ENCODE measurements at places on chromosomes 1 and 21. TPM values are rescaled to one million over a fixed set of nuclear protein-coding genes. Genes with fewer than 3 reads are reported as not detected.

DNA sequence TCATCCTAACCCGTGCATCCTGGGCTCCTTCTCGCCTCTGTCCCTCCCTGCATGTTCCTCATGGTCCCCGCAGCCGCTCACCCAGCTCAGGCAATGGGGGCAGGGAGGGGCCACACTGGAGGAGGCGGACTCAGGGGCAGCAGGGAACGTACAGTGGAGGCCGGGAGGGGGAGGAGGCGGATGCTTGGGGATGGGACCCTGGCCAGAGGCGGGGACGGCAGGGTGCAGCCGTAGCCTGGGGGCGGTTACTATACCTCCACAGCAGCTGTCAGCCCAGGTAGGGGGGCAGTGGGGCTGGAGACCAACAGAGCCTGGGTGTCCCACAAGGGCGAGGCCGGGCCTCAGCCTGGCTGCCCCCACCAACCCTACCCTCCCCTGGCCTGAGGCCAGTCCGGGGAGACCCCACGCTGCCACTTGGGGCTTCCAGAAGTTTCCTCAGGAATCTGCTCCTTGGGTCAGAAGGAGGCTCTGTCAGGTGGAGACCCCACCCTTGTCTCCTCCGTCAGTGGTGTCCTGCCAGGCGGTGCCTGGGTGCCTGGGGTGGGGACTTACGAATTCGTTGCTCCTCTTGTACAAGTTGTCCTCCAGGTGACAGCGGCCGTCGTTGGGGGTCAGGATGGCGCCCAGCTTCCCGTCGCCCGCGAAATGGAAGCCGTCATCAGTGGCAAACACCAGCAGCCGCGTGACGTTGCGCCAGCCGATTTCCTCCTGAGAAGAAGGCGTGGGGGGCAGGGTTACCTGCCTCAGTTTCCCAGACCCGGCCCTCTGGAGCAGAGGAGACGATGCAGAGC lies 20.7 kb downstream of the ITGB2 start:
- no peak for DNase-seq

DNA sequence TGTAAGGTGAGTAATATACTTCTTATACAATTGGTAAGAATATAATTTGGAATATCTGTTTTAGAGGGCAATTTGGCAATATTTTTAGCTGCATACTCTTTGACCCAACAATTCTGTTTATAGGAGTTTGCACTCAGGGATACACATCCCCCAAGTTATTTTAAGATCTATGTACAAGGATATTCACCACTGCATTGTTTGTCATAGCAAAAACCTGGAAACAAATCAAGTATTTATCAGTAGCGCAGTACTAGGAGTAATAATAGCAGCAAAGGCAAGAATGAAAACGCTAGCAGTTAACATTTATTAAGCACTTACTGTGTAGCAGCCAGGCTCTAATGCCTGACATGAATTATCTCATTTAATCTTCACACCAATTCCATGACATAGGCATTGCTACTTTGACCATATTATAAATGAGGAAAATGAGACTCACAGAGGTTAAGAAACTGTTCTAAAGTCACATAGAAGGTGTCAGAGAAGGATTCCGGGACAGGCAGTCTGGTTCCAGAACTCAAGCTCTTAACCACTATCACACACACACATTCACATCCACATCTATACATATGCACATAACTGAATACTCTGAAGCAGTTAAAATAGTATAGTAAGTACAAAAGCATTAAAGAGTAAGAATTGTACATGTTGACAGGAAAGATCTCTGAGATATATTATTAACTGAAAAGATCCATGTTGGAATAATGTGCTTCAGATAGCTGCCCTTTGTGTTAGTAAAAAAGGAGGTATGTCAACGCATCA lies 30.6 kb downstream of the PHC2 start:
- no peak for DNase-seq

The VCAM1 gene
- 2.9 TPM for total RNA-seq

DNA sequence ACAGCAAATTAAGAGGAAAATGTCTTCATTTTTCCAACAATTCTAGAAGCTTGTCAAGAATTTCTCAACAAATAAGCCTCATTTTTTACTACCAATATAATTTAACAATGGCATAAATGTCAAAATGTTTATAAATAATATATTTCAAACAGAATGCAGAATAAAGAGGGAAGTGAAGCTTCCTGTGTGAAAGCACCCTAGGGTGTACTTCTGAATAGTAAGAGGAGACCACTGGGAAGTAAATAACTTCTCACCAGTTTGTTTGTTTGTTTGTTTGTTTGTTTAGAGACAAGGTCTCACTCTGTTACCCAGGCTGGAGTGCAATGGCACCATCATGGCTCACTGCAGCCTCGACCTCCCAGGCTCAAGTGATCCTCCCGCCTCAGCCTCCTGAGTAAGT lies 244.3 kb downstream of the SLC45A1 start:
- DNase-seq, result no peak

The PSRC1 gene
- 40.0 TPM for total RNA-seq

DNA sequence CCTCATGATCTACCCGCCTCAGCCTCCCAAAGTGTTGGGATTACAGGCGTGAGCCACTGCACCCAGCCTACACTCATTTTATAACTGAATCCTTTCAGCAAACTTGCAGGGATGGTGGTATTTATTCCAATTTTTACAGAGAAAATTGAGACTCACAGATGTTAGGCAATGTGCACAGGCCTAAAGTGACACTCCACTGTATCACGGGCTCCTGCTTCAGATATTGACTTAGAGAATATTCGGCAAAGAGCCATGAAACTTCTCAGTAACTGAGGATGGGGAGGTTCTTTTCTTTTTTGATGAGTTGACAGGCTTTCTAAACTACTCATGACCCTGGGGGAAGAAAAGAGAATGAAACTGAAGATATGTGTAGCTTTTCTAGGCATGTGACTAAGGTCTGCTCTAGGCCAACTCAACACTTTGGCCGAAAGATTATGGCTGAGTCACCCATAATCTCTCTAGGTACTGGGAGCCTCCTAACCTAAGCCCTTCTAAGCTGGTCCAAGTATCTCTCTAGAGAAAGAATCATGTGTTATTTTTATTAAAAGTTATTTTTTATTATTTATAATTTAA lies 19.9 kb upstream of the PTCH2 start:
- no peak for DNase-seq

The RAB25 gene
- total RNA-seq, result 33.5 TPM

DNA sequence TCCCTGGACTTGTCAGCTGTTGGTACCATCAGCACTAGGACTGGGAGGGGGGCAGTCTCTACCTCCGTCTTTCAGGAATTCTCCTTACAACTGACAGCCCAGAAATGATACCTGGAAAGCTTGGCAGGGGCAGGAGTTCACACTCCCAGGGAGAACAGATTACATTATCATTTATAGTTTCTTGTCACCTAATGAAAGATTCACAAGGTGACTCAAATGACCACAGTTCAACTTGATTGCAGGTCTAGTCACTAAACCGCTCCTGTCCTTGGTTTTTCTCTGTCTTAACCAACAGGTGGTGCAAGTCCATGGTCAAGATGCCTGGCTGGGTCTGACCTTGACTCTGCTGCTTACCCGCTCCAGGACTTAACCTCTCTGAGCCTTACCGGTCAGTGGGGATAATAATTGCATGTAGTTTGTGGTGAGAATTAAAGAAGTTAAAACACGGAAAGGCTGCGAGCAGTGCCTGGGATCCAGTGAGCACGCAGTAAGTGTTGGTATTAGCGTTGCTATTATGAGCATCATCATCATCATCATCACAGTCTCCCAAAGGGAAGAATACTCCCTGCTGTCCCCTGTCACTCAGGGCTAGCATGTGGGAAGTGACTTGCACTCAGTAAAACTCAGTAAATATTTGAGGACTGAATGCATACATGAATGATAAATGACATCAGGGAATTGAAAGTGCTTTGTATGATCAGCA lies 125.3 kb upstream of the CD34 start:
- no peak for DNase-seq

The NBPF10 gene
- total RNA-seq, result 4.1 TPM

GRCh38 chr1:162175379-162176081 lies 106.0 kb downstream of the NOS1AP start:
- DNase-seq, result no peak

The AMY1A gene
- not detected for total RNA-seq

- DNase-seq, result no peak
Observed at GRCh38 chr1:207849646-207850045, 61.3 kb downstream of the CD34 start.

GRCh38 chr21:25501462-25501861 lies 105.8 kb downstream of the MRPL39 start:
- no peak for DNase-seq

GRCh38 chr1:150109586-150109985 lies 40.1 kb upstream of the PLEKHO1 start:
- no peak for DNase-seq

DNA sequence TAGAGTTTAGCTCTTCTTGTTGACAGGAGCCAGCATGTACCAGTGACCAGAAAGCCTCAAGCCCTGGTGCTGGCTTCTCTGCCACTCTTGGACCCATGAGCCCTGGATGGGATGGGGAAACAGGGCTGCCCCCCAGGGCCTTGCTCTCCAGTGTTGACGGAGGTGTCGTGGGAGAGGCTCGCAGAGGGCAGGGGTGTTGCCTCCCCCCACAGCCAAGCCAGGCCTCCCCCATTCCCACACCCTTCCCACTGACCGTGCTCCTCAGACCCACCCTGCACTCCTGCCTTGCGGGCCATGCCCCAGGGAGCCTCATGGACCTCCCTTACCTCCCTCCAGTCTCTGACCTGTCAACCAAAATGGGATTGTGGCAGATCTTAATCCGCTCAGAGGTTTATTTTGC lies 123.8 kb upstream of the COL6A1 start:
- DNase-seq, result no peak

DNA sequence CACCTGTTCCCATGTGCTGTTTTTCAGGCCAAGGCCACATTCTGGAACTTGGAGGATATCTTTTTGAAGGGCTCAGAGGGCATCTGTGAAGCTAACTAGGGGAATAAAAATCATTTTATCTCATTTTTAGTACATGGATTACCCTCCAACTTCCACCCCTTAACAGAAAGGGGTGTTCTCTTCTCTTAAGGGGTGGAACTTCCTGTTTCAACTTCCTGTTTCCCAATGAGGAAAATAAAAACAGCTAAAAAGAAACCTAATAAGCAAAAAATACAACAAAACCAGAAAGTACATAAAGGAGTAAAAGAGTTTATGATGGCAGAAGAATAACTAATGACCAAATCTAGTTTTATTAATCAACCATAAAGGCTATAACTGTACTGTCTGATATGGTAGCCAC lies 24.8 kb upstream of the SLC22A15 start:
- no peak for DNase-seq

The KRTAP15-1 gene
- total RNA-seq, result not detected

The ADORA3 gene
- total RNA-seq, result 2.9 TPM

The LRRC8D gene
- total RNA-seq, result 8.5 TPM

DNA sequence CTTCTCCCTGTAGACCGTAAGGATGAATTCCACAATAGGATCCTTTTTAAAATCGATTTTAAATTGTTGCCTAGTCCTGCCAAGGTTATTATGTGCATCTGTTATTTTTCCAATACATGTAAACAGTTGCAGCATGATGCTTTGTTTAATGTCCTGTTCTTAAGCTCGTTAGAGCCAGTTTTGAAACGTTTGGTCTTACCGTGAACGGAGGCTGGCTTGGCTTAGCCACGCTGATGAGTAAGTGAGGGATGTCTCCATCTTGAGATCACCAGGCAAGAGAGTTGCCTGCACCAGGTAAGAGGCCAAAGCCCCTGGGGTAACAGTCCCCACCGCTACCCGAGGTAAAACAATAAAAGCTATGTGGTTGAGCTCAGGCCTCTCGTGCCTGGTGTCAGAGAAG lies 17.3 kb downstream of the CSTB start:
- peak; percentile 40 for DNase-seq

DNA sequence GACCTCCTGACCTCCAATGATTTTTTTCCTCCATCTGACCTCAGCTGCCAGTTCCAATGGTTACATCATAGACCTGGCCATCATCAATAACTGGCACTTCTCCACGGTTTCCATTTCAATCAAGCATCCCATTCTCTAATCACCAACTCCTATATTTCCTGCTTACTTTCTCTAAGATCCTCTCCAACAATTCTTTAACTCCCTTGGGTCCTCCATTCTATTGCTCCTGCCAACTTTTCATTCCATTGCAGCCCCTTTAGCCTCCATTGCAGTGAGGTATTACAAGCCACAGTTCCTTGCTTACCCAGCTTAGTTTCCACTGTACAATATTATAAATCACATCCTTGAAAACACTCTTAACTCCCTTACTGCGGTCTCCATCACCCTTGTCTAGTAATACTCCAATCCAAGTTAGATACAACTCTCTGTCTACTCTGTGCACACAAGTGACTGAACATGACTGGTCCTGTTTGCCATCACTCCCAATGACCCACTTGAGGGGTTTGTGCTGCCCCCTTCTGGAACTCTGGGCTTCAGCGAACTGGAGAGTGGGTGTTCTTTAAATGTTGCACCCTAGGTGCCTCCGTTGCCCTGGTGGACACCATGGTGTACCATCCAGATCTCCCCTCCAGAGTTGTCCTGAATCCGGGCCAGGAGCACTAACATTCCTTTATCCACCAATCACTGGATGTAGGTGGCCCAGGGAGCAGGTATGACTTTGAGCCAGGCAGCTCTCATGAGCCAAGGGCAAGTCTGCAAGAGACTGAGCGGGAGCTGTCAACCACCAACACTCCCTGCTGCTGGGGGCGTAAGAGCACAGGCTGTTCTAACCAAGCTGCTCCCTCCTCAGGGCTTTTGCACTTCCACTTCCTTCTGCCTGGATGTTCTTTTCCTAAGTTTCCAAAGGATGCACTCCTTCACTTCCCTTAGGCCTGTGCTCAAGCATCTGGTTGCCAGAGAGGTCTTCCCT lies 3.7 kb upstream of the FNDC7 start:
- DNase-seq, result no peak

DNA sequence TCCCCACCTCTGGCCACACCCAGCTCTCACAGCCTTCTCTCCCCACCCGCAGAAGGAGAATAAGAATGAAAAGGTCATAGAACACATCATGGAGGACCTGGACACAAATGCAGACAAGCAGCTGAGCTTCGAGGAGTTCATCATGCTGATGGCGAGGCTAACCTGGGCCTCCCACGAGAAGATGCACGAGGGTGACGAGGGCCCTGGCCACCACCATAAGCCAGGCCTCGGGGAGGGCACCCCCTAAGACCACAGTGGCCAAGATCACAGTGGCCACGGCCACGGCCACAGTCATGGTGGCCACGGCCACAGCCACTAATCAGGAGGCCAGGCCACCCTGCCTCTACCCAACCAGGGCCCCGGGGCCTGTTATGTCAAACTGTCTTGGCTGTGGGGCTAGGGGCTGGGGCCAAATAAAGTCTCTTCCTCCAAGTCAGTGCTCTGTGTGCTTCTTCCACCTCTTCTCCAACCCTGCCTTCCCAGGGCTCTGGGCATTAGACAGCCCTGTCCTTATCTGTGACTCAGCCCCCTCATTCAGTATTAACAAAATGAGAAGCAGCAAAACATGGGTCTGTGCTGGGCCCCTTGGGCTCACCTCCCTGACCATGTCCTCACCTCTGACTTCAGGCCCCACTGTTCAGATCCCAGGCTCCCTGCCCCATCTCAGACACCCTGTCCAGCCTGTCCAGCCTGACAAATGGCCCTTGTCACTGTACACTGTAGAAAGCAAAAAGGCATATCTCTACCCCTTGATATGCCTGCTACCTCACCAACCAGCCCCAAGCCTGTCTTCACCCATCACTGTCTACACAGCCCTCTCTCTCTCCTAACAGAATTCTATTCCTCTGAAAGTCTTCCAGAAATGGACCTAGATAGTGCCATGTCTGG lies 3.2 kb downstream of the S100A9 start:
- no peak for DNase-seq

GRCh38 chr1:52660807-52661206 lies 27.8 kb downstream of the SHISAL2A start:
- DNase-seq, result no peak

All from prostate gland (tissue), 2 donors.